ENCODE measurements at places on chromosomes 3 and 15.

GRCh38 chr3:38707730-38708129 is 58.2 kb upstream of the SCN5A start:
- DNase-seq, result no peak

DNA sequence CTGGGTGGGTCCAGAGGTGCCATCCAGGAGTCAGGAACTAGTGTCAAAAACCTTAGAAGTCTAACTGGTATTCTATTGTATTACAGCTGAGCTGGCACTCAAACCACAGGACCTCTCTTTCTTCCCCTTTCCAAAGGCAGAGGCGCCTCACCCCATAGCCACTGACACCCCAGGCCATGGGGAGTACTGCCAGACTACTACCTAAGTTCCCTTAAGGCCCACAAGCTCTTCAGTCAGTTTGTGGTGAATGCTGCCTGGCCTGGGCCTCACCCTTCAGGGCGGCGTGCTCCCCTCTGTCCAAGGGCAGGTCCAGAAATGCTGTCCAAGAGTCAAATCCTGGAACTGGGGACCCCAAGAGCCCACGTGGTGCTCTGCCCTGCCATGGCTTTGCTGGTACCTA is 43.0 kb upstream of the FGF7 start:
- no peak for DNase-seq

DNA sequence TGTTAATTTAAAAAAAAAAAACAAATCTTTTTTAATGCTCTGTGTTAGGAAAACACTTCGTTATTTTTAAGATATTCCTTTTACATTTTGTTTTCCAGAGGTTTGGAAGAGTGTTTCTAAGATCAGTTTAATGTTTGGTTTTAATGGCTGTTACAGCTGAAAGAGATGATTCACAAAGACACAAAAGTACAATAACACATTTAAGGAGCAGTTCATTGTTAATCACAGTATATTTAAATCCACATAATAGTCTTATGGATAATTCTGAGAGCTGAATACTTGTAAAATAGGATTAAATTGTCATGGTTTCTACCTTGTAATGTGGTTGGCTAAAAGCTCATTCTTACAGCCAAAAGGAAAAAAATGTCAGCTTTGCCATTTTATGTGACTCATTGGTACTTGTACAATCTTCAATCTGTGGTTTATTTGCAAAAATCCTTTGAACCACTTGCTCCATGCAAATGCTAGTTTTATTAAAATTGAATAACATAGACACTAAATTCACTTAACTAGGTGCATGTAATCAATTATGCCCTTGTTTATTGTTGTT is 426.4 kb downstream of the NLGN1 start:
- no peak for DNase-seq

DNA sequence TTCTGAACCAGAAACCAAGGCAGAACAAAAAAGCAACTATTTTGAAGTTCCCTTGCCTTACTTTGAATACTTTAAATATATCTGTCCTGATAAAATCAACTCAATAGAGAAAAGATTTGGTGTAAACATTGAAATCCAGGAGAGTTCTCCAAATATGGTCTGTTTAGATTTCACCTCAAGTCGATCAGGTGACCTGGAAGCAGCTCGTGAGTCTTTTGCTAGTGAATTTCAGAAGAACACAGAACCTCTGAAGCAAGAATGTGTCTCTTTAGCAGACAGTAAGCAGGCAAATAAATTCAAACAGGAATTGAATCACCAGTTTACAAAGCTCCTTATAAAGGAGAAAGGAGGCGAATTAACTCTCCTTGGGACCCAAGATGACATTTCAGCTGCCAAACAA is 4.6 kb downstream of the DTX3L start:
- no peak for DNase-seq

DNA sequence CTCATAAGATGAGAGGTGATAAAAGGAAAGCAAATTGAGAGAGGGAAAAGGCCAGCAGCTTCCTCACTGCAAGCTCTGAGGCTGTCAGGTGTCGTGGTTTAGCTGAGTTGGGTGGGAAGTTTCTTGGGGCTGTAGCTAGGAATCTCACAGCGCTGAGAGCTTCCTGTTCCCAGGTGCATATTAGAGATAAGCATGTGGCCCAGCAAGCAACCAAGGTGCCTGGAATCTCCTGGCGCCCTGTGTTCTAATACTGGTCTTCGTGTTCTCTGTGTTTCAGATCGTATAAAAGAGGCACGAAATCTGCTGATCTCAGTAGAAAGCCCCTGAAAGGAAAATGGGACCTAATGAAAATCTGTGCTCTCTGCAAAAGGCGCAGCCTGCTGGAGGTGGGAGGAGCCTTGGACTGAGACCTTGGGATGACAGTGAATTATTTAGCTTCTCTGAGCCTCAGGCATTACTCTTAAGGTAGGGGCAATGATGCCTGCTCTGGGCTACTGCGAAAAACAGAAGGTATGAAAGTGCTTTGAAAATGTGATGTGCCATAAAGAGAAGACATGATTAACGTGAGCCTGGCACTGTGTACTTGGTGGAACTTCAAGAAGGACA is 499.9 kb downstream of the TBL1XR1 start:
- DNase-seq, result no peak

GRCh38 chr3:58111513-58112184 is 99.1 kb downstream of the DNASE1L3 start:
- no peak for DNase-seq
